Transverse colon (tissue), 4 donors: ENCODE measurements at places on chromosomes 2 and 18. TPM values are rescaled to one million over a fixed set of nuclear protein-coding genes. Genes with fewer than 3 reads are reported as not detected.

The RGPD3 gene
- total RNA-seq: 0.41 TPM

The EFEMP1 gene
- 27.7 TPM for total RNA-seq

The RPIA gene
- total RNA-seq: 2.2 TPM

The AMER3 gene
- total RNA-seq: 0.27 TPM

The CEP68 gene
- 18.1 TPM for total RNA-seq

The WDR7 gene
- 31.8 TPM for total RNA-seq

The MAL gene
- 4.9 TPM for total RNA-seq

The SERPINB10 gene
- total RNA-seq: not detected

The NDUFAF7 gene
- 19.7 TPM for total RNA-seq

The GALNT13 gene
- 0.95 TPM for total RNA-seq

The NT5DC4 gene
- not detected for total RNA-seq

The RGPD8 gene
- 10.8 TPM for total RNA-seq

The ARHGEF33 gene
- total RNA-seq: 0.14 TPM

The PIEZO2 gene
- 7.5 TPM for total RNA-seq

The SULT1C4 gene
- total RNA-seq: 0.79 TPM

The MOB4 gene
- total RNA-seq: 27.9 TPM

The GRHL1 gene
- 0.55 TPM for total RNA-seq

The RUFY4 gene
- 1.9 TPM for total RNA-seq

The KCNG3 gene
- 14.1 TPM for total RNA-seq

The C1GALT1C1L gene
- not detected for total RNA-seq

The SERPINB12 gene
- total RNA-seq: not detected

The GNLY gene
- total RNA-seq: 11.7 TPM

The CD8B gene
- total RNA-seq: 5.1 TPM

The NAT8 gene
- 1.2 TPM for total RNA-seq

The IL1F10 gene
- total RNA-seq: not detected

The CROCC2 gene
- not detected for total RNA-seq

The IL1RL2 gene
- total RNA-seq: 1.5 TPM

The MYOM1 gene
- 30.4 TPM for total RNA-seq

The DNER gene
- 3.0 TPM for total RNA-seq

The HTR2B gene
- not detected for total RNA-seq

The NEDD4L gene
- total RNA-seq: 217 TPM

The ZNF521 gene
- total RNA-seq: 9.4 TPM

The PROKR1 gene
- 0.16 TPM for total RNA-seq

The SANBR gene
- 19.4 TPM for total RNA-seq

The RND3 gene
- 54.6 TPM for total RNA-seq

The HJURP gene
- 2.1 TPM for total RNA-seq

The SH3RF3 gene
- total RNA-seq: 3.0 TPM

The MAP3K2 gene
- 68.4 TPM for total RNA-seq

The ACMSD gene
- not detected for total RNA-seq

The ANTXR1 gene
- 101 TPM for total RNA-seq
